NCI-H748 treated with DMSO at 0.1 percent for 48 hours (cell line): ENCODE measurements at places on chromosomes 3 and 15.

DNA sequence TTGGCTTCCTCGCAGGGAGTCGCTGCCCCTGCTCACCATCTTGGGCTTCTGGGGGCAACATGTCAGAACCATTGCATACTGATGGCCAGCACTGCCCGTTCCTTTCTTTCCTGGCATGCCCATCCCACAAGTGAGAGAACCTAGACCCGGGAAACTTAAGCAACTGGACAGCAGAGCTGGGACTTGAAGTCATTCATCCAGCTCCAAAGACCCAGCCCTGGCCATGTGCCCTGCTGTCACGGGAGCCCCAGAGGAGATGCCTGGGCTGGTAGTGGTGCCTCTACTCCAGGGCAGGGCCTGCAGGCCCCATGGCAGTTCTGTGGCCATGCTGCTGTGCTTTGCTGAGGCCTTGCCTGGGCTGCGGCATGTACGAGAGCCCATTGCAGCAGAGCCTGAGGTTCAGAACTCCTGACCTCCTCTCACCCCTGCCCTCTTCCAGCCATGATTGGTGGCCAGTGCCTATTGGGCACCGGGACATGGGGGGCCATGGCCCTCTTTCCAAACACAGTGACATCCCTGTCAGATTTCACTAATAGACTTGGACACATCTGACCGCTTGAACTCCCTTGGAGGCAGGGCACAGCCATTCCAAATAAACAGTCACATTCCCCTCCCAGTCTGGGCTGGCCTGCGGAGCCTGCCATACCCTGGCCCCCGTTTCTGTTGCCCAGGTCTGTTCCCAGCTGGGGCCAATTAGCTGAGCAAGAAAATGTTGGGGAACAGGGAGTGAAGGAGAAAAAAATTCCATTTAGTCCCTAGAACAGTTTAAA lies 115.9 kb downstream of the EEFSEC start:
- DNase-seq = no peak

GRCh38 chr15:25877681-25878080 lies 14.6 kb upstream of the ATP10A start:
- no peak for DNase-seq

GRCh38 chr3:149388531-149389417 lies 11.3 kb upstream of the TM4SF1 start:
- DNase-seq = no peak

DNA sequence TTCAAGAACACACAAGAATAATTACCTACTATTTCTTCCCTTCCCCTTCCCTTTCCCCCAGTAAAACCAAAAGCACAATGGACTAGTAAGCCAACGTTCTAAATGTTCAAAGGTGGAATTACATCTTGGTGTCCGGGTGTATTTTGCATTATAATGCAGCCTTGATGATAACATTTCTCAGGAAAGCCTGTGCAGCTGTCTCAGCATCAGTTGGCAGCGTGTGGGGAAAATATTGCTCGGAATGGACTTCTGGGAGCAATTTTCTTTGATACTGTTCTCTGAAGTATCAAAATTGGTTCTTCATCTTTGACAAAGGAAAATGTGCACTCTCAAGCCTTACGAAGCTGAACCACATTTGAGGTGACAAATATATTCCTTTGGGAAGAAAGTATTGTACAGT lies 198.9 kb downstream of the AGBL1 start:
- DNase-seq = no peak

GRCh38 chr3:161454615-161455014 lies 42.0 kb upstream of the OTOL1 start:
- no peak for DNase-seq

GRCh38 chr15:87632364-87632763 lies 624.2 kb downstream of the NTRK3 start:
- no peak for DNase-seq

GRCh38 chr3:113574213-113574612 lies 41.9 kb downstream of the SIDT1 start:
- peak; percentile 40 for DNase-seq

DNA sequence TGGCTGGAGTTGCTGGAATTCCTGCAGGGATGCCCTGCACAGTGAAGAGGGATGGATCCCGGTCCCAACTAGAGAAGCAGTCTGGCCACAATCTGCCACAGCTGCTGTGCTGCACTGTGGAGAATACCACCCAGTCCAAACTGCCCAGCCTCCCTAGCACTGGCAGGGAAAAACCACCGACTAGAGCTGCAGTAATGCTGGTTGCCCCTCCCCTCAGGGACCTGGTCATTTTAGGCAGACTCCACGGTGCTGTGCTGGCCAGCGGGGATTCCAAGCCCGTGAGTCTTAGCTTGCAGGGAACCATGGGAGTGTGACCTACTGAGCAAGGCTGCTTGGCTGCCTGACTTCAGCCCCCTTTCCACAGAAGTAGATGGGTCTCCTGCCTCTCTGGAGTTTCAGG lies 478.0 kb upstream of the ATP11B start:
- DNase-seq = no peak

DNA sequence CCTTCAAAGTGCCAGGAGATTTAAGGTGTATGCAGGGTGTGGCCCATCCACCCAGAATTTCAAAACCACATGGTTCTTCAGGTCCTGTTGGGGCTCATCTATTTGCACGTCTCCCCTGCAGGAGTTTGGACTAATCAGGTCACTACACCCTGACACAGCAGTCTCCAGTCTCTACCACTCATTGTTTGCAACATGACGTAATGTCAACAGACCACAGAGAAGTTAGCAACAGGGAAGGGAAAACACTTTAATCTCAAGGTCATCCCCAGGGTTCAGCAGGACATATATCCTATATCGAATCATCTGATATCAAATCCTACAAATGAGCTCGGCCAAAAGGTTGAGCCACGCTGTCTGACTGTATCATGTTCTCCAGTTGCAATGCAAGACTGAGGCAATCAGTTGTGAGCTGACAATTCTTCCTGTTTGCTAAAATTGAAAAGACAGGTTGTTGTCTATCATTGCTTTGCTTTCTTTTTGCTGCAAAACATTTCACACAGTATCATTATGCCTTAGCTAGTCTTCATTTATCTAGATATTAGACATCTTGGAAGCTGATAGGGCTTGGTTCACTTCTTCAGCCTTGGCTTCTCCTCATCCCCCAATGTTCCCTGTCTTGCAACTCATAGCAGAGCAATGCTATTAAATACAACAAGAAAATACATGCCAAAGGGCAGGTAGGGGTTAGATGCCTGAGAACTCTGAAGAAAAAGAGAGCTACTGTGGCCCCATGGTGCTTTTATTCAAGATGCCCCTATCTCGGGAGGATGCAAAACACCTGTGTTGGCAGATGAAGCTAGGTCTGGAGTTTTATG lies 13.4 kb upstream of the LEKR1 start:
- DNase-seq = peak; percentile 26

DNA sequence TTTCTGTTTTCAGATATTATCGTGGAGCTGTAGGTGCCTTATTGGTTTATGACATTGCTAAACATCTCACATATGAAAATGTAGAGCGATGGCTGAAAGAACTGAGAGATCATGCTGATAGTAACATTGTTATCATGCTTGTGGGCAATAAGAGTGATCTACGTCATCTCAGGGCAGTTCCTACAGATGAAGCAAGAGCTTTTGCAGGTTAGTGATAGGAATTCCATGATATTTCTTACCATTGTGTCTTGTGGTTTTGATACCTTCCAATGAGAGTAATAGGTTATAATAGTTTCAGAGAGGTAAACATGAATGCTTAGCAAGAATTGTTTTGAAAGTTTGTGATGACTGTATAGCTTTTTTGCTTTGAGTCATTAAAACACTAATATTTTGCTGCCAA lies 8.5 kb downstream of the RAB11A start:
- no peak for DNase-seq

DNA sequence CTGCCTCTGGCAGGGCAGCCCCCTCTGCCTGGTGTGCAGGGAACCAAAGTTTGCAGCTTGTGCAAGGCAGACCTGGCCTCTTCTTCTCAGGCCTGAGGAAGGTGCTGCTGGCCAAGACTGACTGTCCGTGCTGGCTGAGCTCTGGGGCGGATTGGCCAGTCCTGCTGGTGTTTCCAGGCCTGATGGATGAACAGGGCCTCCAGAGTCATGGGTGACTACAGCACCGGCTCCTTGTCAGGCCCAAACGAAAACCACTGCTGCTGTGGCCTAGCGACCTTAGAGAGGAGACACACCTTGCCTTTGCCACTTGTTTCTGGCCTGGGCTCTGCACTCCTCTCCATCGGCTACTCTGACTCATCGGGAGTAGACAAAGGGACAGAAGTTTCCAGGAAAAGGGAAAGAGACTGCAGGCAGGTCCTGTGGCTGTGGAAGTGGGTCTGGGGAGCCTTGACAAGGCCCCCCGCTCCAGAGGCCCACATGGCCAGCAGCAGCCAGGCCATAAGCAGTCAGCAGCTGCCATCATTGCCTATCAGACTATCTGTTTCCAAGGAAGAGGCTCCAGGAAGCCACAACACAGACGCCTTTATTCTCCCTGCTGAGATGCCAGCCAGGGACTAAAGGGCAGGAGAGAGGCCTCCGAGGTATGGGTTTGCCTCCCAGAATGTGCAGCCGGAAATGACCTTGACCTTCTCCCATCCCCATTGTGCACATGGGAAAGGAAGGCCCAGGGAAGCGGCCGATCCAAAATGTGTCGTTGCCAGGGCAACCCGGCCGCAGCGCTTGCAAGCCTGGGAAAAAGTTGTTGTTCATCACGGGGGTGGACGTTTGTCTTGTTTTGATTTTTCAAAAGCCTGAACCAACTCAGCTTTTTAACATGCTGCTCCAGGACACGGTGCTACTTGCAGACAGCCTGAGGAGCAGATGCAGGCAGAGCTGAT lies 160.5 kb downstream of the CHSY1 start:
- DNase-seq = no peak

DNA sequence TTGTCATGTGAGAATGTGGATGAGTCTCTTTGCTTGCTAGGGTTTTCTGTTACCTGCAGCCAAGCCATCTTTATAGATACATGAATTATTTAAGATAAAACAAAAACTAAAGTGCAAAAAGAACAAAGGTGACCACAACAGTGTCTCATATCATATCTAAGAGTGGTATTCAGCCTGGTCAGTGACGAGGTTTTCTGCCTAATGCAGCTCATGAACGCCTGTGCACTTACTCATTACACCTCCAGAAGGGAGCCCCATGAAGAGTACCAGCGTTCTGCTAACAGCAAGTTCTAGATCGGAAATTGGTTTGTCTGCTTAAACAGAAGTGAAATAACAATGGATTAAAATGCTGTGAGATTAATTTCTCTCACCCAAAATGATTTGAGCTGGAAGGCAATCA lies 19.2 kb downstream of the PXYLP1 start:
- DNase-seq = no peak

DNA sequence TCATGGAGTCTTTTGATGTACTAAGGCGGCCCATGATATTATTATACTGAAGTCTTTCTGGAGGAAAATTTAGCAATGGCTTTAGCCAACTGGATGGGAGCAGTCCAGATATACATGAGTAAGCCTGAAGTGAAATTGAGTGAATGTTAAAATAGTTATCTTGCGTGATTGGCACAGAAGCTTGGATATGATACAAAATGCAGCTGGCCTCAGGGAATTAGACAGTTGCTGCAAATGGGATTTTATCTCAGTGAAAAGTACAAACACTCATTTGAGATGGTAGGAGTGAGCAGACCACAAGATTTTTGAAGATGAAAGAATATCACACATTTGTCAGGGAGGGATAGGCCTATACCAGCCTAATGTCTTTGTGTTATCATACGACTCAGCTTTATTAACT lies 8.9 kb downstream of the LMOD3 start:
- DNase-seq = no peak

DNA sequence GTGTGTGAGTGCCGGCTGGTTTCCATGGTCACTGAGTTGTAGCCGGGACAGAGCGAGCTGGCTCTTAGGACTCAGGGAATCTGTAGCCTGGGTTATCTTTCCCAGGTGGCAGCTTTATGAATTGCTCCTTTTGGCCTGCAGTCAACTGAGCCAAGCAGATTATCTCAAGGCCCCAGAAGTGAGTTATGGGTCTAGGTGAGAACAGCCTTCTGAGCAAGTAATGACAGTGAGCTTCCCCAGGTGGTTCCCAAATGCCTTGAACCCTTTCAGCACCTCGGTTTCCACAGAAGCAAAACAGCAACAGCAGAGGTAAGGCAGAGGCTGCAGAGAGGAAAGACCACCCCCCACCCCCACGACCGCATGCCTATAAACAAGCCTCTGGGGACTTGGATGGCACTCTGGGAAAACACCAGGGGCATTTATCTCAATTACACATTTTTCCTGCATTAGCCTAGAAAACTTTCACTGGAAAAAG lies 56.7 kb upstream of the DGKG start:
- no peak for DNase-seq

DNA sequence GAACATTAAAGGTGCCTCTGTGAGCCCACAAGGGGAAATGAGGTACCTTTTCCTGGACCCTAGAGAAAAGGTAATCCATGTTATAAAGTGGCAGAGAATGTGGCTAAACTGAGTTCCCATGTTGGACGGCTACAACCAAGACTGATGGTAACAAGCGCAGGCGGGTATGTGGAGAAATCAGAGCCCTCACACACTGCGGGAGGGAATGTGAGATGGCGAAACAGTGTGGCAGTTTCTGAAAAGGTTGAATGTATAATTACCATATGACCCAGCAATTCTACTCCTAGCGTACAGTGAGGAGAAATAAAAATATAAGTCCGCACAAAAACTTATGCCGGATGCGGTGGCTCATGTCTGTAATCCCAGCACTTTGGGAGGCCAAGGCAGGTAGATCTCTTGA lies 24.1 kb upstream of the SHISA5 start:
- DNase-seq = no peak

- no peak for DNase-seq
Observed at GRCh38 chr3:61315871-61316270, 64.6 kb upstream of the FHIT start.

DNA sequence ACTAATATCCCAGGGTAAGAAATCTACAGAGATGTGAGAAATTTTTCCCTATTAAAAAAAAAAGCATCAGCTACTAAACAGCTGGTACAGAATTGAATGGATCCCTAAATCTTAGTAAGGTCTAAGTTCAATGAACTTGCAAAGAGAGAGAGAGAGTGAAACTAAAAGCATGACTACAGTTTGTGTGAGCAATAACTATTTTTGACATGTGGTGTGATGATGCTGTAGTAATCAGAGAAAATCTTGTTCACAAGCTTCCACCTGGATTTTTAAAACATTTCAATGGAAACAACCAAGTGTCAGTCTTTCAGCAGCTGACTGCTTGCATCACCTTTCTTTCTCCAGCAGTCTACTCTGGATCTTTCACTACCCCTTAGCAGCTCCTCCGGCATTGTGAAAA lies 45.2 kb upstream of the ABI3BP start:
- DNase-seq = no peak
